Activated T-cell treated with anti-CD3 and anti-CD28 coated beads, Interleukin-2, amount 50 U/mL, for 48 hours (primary cell): ENCODE measurements at places on chromosomes 2 and 18.

DNA sequence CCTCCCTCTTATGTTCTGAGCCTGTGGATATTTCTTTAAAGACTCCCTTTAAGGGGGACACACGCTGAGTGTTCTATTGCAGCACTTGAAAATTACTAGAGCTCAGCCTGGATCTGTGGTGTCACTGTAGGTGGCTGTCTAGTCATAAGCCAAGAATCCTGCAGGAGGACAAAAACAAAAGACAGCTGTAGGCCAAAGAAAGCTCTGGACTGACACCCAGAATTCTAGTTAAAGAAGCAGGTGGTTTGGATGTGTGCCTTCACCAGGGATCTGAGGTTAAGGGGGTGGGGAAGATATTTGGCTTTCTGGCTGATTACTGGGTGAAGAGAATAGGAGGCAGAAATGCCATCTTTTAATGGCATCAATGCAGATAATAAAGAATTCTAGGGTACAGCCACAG lies 842.5 kb upstream of the NXPH2 start:
- DNase-seq: no peak

DNA sequence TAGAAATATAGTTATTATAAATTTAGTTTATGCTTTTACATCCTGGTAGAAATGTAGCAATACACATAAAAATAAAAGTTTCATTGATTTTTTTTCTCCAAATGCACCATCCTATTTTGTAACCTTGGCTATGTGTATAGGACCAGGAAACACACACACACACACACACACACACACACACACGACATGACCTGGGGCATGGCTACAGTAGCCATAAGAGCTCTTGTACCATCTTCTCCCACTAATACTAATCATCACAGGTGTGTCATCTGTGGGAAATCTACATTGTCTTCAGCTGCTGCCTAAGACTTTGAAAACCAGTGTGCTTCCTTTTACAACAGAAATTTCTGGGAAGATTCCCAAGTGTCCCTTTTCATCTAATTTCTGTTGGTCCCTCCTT lies 144.3 kb downstream of the MCFD2 start:
- no peak for DNase-seq

DNA sequence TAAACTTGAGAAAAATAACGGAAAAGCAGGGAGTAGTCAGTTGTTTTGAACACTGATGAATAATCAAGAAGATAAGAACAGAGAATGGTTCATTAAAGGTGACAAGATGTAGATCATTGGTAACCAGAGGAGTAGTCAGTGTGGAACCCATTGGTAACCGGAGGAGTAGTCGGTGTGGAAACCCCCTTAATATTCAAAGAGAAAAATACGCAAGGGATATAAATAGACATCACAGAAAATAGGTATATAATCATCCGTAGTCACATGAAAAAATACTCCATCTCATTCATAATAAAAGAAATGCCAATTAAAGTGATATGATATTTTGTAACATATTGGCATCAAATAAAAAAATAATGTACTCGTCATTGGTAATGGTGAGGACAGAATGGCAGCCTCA lies 70.6 kb upstream of the EPAS1 start:
- DNase-seq: no peak

GRCh38 chr18:9859232-9859631 lies 26.5 kb upstream of the TXNDC2 start:
- no peak for DNase-seq

DNA sequence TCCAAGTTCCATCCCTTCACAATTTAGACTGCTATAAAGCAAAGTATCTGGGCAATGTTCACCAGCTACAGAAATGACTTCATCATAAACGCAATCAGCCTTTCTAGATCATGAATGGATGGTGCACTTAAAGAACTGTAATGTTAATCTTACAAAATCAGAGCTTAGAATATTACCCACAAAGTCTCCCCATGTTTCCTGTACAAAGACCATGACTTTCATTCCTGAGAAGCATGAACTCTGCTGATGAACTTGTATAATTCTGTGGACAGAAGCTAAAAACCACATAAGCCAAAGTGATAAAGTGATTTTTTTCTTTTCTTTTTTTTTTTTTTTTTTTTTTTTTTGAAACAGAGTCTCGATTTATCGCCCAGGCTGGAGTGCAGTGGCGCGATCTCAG lies 53.3 kb downstream of the C1D start:
- no peak for DNase-seq

DNA sequence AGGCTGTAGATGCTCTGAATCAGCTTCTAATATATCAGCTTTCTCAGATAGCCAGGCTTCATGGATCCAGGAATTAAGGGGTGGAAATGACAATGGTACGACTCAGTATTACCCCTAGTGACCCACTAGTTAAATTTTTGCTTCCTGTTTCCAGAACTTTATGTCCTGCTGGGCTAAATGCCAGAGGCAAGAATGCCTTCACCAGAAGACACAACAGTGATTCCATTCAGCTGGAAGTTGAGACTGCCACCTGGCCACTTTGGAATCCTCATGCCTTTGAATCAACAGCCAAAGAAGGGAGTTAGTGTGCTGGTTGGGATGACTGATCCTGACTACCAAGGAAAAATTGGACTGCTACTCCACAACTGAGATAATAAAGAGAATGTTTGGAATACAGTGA lies 239.1 kb downstream of the ASXL3 start:
- no peak for DNase-seq

GRCh38 chr2:50392185-50392584 lies 639.7 kb downstream of the NRXN1 start:
- DNase-seq: no peak

DNA sequence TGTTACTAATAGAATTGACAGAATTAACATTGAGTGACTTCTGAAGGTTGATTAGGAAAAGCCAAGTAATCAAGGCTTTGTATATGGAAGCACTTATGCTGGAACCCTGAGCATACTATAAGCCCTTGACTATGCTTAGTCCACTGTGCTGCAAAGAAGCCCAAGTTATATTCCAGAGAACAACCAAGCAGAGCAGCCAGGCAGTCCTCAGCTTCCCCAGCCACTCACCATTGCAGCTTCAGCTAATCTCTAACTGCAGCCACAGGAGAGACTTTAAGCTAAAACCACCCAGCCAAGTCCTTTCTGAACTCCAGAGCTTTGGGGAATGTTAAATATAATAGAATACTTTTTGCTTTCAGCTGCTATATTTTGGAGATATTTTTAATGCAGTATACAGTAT lies 164.4 kb upstream of the VWC2L start:
- DNase-seq: no peak
